ENCODE measurements at places on chromosomes 13 and 19.

DNA sequence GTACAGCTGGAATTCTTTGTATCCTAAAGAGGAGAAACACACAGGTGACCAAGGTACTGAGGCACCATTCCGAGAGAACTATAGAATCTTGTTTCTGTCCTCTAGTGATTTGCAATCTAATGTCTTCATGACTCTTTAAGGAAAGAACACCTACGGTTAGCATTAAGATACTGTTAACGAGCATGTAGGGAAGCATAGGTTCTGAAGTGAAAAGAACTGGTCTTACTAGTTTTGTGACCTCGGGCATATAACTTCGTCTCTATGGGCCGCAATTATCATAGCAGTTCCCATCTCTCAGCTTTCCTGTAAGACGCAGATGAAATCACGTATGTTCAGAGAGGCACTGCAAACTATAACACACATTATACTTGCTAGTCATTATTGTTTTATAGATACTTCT, 193.0 kb upstream of the NBEA start:
- DNase-seq: no peak

DNA sequence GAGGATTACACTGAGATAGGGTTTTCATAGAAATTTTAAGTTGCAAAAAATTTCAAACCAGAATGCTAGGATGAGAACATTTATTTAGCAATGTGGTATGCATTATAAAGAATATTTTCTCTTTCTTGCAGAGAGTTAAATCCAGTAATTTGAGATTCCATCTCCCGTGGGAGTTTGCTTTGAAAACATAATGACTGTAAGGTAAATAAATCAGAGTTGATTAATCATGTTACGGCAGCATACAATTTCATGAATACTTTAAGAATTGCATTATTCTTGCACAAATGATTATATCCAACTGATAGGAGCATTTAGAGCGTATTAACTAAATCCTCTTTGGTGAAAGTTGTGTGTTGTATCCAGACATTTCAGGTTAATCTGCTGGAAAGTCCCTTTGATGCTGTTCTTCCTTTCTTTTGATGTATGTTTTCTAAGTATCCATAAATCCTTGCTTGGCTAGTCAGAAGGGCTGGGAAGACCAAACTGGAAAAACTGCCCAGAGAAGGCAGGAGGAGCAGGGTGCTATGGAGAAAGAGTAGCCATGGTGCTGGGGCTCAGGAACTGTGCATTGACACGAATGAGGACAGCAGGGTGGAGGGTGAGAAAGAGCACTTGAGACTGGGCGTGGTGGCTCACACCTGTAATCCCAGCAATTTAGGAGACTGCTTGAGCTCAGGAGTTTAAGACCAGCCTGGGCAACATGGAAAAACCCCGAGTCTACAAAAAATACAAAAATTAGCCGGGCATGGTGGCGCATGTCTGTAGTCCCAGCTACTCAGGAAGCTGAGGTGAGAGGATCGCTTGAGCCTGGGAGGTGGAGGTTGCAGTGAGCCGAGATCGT, 4.8 kb upstream of the GJA3 start:
- no peak for DNase-seq

GRCh38 chr13:106143930-106144709, 391.3 kb downstream of the EFNB2 start:
- DNase-seq: no peak

DNA sequence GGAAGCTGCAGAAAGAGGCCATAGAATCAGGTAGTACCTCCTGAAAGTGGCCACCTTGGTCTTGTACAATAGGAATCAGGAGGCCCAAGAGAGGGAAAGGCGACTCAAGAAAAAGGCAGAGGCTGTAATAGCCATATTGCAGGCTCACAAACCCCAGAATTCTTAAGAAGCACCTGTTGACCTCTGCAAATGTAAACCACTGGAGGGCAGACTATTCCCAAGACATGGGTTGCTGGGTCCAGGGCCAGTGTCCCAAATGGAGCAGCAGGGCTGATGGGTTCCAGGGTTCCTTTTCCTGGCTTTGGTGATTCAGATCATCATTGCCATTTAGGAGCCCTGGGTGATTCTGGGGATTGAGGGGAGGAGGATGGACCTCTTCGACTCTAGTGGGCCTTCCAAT, 167.6 kb downstream of the B3GLCT start:
- no peak for DNase-seq

GRCh38 chr19:29510701-29511265, 15.0 kb upstream of the VSTM2B start:
- DNase-seq: no peak

GRCh38 chr19:31114585-31114984, 234.7 kb downstream of the TSHZ3 start:
- no peak for DNase-seq

- DNase-seq: no peak
Measured at GRCh38 chr19:43674183-43674582, 4.2 kb upstream of the PLAUR start.

DNA sequence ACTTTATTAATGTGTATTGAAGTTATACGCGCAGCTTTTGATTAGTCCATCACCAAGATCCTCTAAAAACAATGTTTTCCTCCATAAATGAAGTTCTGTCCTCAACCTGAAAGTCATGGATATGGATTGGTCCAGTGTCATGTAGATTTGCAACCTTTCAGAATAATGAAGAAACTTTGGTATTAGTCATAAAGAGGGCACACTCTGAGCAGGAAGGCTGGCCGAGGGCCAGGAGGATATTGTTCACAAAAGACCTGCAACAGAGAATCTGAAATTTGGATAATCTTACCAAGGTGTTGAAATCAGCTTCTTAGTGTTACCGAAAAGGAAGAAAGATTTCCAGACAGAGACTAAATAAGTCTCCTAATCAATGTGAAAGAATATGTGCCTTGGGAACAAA, 20.7 kb downstream of the CLDN10 start:
- DNase-seq: no peak

DNA sequence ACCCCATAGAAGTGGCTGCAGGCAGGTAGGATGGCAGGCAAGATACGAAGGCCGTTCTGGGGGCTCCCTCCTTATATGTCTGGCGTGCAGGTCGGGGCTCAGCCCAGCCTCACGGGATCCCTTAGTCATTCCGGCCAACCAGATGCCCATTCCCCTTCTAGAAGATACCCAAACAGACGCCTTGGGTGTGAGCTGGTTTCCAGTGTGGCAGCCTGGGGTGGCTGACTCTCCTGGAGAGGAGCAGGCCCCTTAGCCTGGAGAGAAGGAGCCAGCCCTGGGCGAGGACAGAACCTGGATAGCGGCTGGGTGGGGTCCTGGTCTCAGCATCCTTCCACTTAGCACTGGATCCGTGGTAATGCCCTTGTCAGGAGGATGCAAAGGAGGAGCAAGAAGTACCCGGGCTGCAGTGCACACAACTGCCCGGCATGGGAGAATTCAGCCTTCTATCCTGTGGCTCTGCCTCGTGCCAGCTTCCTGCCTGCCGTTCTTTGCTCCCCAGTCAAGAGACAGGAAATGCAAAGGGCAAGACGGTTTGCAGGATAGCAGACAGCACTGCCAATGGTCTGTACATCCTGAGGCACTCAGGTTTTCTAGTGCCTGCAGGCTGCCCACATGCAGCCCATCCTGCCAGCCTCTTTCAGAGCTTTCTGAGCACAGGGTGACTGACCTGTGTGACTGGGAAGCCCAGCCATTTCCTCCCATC, 56.7 kb upstream of the WASF3 start:
- no peak for DNase-seq

GRCh38 chr19:8334458-8335342, 8.4 kb downstream of the KANK3 start:
- no peak for DNase-seq

- DNase-seq: peak; percentile 7
Measured at GRCh38 chr13:78657699-78658629, 991 bp downstream of the OBI1 start.

DNA sequence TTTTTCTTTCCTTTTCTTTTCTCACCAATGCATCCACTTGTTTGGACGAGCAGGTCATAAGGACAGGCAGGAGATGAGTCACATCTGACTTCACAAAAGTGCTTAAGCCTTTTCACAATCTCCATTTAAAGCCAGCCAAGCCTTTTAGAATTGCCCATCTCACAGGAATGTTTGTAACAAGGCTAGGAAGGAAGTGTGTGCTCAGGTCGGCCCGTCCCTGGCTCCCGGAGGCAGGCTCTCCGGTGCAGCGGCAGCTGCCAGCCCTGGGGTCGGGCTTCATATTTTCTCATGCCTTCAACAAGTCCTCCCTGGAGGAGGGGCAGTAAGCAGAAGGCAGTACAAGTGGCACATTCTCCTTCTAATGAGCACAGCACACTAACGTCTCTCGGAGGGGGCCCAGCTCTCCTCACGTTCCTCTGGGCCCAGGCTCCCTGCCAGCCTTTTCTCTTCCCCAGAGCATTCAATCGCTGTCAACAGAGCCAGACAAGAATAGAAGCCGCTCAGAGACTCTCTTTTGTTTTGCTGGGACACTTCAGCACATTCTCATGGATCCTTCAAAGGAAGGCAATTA, 180.5 kb downstream of the COL4A1 start:
- peak; percentile 63 for DNase-seq

GRCh38 chr19:17240062-17240752, 5.5 kb downstream of the NR2F6 start:
- DNase-seq: no peak

DNA sequence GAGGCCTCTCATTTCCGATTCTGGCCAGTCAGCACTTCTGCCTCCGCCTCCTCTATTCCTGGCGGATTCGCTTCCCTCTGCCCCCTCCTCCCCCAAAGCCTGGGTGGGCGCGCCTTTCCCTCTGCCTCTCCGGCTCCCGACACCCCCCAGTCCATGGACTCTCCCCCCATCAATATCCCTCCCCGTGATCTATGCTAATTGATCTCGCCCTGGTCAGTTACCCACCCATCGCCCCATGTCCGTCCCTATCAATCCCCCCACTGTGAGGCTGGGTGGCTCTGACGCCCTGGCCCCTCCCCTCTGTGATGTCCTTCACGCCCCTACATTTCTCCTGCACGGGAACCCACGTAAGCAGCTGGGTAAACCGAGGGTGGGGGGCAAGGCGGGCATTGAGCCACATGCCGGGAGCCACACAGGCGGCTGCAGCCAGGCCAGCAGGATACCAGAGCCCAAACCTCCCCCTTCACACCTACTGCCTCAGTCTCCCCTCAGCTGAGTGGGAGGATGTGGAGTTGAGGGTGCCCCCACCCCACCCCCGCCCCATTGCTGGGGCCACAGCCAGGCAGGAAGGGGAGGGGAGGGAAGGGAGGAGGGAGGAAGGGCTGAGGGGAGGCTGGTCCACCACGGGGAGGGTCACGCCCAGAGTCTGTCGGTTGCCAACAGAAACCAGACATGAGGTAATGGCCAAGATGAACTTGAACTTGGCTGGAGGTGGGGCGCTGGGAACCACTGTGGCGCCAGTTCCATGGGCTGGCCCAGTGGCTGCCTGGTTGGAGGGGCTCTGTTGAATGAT, 21.0 kb downstream of the SMIM24 start:
- peak; percentile 62 for DNase-seq

GRCh38 chr13:75495938-75496337, 14.0 kb upstream of the TBC1D4 start:
- no peak for DNase-seq

DNA sequence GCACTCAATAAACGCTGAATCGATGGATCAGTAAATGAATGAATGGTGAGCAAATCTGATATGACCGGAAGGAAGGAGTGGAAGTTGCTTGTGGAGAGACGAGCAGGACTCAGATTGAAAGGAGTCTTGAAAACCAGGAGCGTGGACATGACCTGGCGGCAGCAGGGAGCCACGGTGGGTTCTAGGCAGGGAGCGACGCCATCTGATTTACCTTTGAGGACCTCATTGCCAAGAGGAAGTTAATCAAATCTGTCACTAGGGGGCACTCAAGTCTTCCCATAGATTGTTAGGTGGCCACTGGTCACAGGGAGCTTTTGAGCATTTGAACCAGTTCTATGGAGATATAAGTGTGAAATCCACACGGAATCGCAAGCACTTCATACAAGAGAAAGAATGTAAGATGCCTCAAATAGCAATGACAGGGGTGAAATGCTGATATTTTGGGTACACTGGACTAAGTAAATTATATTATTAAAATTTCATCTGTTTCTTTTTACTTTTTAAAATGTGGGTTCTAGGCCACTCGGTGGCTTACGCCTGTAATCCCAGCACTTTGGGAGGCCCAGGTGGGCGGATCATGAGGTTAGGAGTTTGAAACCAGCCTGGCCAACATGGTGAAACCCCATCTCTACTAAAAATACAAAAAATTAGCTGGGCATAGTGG, 9.2 kb upstream of the FBN3 start:
- DNase-seq: no peak

DNA sequence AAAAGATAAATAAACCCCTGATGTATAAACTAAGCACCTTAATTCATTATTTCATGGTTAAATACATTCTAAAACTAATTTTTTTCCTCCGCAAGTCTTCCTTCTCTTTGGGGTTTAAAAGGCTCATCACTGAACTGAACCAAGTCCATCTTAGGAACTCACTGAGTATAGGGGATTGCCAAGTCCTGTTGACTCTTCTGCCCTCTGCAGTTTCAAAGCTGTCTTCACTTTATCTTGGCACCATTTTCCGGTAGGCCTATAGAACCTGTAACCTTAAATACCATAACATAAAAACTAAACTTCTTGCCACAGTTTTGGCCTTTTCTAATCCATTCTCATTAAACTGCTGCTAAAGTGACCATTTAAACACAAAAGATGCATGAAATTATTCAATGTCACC, 66.5 kb upstream of the USPL1 start:
- DNase-seq: no peak

GRCh38 chr13:32022311-32022710, 9.3 kb upstream of the FRY start:
- no peak for DNase-seq

DNA sequence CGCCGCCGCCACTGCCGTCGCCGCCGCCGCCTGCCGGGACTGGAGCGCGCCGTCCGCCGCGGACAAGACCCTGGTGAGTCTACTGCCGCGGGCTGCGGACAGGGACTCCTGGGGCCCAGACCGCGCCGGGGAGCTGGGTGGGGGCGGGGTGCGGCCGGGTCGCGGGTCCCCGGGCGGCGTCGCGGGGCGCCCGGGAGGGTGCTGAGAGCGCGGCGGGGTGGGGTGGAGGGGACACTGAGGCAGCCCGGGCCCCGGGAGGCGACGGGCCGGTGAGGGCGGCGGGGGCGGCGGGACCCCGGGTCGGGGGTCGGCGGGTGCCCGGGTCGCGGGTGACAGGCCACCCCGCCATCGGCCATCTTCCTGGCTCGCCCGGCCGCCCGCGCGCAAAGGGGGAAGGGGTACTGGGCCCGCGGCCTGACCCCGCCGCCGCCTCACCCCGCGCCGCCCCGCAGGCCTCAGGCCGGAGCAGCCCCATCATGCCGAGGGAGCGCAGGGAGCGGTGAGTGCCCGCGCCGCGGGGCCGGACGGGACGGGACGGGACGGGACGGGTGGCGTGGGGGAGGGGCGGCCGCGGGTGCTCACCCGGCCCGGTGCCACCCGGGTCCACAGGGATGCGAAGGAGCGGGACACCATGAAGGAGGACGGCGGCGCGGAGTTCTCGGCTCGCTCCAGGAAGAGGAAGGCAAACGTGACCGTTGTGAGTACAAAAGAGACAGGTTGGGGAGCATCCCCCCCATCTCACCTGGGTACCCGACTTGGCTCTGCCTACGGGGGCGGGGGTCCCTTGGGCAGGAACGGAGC, 489 bp downstream of the CCNE1 start:
- DNase-seq: no peak
